ENCODE measurements at places on chromosomes 5 and 9.

DNA sequence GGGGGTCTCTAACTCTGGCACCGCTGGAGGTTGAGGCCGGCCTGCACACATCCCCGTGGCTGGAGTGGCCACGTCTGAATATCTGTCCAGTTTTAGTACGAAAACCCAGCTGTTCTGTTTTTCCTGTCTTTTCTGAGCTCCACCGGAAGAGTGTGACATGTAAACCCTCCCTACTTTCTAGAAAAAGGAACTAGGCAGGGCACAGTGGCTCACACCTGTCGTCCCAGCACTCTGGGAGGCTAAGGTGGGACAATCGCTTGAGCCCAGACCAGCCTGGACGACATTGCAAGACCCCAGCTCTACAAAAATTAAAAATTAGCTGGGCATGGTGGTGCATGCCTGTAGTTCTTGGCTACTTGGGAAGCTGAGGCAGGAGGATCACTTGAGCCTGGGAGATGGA is 8.2 kb upstream of the PHYKPL start:
- no peak for DNase-seq

GRCh38 chr5:137071526-137071925 is 427.6 kb downstream of the SPOCK1 start:
- DNase-seq: no peak

DNA sequence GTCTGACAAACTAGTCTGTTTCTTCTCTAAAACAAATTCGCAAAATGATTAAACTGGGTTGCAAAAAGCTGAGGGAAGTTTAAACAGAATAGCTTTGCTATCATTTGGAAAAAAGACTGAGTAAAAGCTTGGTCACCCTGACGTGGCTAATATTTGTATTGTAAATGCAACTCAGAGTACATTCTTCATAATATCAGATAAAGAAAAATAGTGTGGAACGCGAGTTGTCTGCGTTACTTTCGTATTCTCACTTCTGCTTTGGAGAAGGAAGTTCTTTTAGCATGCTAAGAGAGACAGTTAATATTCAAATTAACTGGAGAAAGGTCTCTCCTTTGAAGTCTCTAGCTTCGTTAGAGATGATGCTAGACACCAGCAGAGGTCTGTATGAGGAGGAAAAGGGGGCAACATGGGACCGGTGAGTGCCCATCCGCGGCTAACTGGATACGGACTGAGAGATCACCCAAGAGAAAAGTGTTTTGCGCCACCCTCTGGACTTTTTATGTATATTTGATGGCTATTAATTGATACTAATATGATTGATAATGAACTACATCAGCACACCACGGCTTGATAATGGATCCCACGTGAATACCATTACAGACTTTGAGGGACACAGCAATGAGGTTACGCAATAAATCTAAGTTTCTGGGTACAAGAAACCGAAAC is 2.9 kb upstream of the CNTRL start:
- no peak for DNase-seq

DNA sequence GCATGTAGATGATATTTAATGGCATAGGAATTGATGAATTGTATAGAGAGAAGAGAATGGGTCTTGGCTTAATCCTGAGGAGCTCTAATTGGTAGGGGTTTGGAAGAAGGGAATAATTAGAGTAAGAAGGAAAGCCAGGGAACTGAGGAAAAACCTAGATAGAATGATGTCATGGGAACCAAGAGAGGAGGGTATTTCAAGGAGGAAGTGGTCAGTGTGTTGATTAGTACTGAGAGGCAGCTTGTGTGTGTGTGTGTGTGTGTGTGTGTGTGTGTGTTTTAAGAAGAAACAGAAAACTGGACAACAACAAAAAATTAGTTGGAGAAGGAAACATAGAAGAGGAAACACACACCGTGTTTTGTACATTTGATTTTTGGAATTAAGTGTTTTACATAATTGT is 42.8 kb downstream of the MAST4 start:
- DNase-seq: no peak

- DNase-seq: no peak
Observed at GRCh38 chr5:173925449-173926071, 37.4 kb downstream of the CPEB4 start.
